ENCODE measurements at places on chromosomes 7 and 10.

DNA sequence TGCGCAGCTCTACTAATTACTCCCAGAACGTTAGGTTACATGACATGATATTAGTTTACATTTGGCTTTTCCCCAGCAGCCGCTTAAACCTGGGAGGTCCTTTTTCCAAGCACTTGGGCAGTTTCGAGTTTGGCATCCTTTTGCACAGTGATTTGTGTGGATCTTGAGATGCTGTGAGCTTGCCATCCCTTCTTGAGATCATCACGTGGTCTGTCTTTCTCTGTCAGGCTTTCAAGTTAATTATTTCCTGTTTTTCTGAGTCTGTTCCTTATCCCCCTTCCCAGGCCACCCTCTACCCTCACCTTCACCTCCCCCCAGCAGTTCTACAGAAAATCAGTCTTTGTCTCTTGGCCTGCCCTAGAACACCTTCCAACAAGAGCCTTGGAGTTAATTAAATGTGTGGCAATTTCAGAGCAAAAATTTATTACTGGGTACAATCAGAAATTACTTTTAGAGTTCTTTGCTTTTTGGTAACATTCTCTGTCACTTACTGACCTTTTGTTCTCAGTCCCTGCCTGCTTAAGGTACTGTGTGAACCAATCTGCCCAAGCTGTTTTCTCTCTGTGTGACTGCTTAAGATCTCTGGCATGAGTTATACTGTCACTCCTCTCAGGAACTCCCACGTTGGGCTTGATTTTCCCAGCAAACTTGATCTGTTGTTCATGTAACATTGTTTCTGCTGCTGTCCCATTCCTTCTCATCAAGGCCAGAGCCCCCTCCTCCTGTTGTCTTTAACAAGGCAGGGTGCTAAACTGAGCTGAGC lies 3.1 kb upstream of the SLF2 start:
- H3K4me1 ChIP-seq, result peaks cover 38% of the 10 kb centered on the region
- no peak overlapping the region for H3K4me3 ChIP-seq
- DNase-seq, result no peak
- H3K36me3 ChIP-seq, result peaks cover 4% of the 10 kb centered on the region
- H3K27ac ChIP-seq, result no peak overlapping the region

GRCh38 chr7:44132039-44132438 lies 8.7 kb upstream of the POLD2 start:
- H3K27ac ChIP-seq, result no peak overlapping the region
- H3K27me3 ChIP-seq, result peaks cover 8% of the 10 kb centered on the region
- H3K4me3 ChIP-seq, result no peak overlapping the region
- no peak for DNase-seq
- H3K4me1 ChIP-seq, result no peaks in the 10 kb centered on the region
- H3K36me3 ChIP-seq, result no peaks in the 10 kb centered on the region

DNA sequence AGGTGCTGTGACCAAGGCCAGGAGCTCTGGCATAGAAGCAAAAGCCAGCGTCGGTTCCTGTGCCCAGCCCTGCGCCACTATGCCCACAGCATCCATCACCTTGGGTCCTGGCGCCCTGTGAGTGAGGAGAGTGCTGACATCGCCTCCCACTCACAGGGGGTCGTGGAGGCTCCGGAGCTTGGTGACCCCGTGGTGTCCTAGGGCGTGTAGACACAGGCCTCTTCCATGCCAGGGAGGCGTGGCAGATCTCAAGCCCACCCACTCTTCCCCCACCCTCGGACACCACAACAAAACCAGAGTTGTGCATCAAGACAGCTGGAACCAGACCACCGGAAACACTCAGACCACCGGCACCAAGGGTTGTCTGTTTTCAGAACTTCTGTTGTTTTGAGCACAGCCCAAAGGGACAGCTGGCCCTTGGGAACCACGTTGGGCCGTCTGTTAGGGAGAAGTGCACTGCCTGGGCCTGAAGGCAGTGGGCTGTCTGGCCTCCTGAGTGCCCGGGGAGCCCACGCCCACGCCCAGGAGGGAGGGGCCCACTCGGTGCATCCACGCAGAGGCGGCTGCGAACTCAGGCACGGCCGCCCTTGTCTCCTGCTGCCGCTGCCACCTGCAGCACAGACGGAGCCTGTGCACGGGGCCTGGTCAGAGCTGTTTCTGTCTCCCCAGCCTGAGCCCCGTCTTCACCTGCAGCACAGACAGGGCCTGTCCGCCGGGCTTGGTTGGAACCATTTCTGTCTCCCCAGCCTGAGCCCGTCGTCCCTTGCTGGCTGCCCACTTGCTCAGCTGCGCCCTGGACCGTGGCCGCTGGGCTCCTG lies 106.3 kb downstream of the INPP5A start:
- no peak overlapping the region for H3K4me3 ChIP-seq
- H3K27me3 ChIP-seq, result no peaks in the 10 kb centered on the region
- no peaks in the 10 kb centered on the region for H3K36me3 ChIP-seq
- no peak overlapping the region for H3K27ac ChIP-seq

- no peak overlapping the region for H3K4me3 ChIP-seq
- H3K4me1 ChIP-seq, result peaks cover 22% of the 10 kb centered on the region
- H3K27ac ChIP-seq, result no peak overlapping the region
- no peak for DNase-seq
These were observed 3.2 kb downstream of the SLC4A2 start for GRCh38 chr7:151062399-151063211.

Data from activated CD4-positive, alpha-beta T cell treated with anti-CD3 and anti-CD28 coated beads, Interleukin-2, amount 10 ng/mL, durations not matched to agents 24 days and 14 days (primary cell).